Stimulated activated CD4-positive, alpha-beta T cell treated with anti-CD3 and anti-CD28 coated beads, Interleukin-2, amount 100 ng/mL, for 48 hours (primary cell): ENCODE measurements at places on chromosomes 12 and 14.
A peak's percentile ranks its signal among the peaks of the same experiment; 100 is the strongest.

GRCh38 chr12:6461401-6462233 lies 8.9 kb downstream of the VAMP1 start:
- DNase-seq = peak; percentile 68

- no peak for DNase-seq
Measured at GRCh38 chr12:11748903-11749302, 99.4 kb downstream of the ETV6 start.

DNA sequence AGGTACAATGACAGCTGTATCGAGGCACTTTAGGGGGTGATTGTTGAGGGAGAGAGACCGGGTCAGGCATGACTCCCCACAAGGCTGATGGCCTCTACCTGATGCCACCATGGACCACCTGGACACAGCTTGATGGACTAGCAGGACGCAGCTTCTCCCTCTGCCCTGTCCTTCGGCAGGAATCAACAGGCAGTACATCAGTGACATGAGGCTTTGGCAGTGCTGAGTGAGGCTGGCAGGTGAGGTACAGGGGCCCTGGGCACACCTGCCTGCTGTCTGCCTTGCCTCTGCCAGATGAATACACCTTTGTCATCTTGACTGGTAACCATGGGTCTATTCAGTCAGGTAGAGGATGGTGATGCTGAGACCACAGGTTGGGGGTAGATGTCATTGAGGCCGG lies 25.3 kb upstream of the ESRRB start:
- no peak for DNase-seq

GRCh38 chr14:81137316-81137715 lies 83.4 kb downstream of the GTF2A1 start:
- DNase-seq = no peak

DNA sequence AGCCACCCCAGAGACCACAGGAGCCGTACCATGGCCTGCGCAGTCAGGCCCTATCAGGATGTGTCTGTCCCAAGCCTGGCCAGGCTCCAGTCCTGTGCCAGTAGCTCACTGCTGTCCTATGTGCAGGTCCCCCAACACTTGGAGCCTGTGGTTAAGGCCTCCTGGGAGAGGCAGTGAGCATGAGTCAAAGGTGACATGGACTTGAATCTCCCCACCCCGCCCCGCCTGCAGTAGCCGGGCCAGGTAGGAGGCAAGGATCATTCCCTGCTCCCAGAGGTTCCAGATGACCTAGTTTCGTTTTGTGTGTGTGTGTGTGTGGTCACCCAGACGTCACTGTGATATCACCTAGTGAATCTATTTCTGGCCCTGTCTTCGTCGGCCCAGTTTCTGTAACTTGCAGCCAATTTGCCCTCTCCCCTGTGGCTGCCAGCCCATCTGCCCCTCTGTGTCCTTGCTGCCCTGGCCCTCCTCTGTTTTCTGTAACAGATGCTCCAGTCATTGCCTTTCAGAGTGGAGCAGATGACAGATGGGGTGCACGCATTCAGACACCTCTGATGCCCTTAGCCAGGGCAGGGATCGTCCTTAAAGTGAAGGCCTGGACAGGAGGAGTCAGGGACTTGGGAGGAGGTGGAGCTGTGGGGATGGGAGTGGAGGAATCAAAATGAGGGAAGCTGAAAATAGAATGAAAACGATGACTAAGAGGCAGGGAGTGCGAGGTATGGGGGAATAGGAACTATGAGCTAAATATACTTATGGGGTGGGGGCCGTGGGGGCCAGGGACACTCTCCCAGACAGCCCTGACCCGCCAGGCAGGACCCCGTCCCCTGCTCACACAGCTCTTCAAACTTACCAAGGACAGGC lies 37.4 kb downstream of the SLC6A12 start:
- no peak for DNase-seq

DNA sequence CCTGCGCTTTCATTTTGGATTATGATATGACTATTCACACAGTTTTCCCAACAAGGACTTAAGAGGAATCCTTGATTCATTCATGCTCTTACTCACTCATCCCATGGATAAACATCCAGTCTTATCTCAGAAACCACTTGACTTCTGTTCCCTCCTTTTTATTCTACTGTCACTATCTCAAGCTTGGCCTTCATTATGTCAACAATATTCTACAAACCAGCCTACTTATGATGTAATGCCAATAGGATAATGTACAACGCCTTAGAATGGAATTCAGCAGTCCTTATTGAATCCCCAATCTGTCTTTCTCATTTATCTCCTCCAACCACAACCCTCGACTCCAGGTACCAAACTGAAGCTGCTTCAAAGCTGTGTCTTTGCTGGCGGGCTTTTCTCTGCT lies 448.5 kb downstream of the PDZRN4 start:
- DNase-seq = no peak

GRCh38 chr12:4212845-4213244 lies 60.7 kb upstream of the CCND2 start:
- no peak for DNase-seq

DNA sequence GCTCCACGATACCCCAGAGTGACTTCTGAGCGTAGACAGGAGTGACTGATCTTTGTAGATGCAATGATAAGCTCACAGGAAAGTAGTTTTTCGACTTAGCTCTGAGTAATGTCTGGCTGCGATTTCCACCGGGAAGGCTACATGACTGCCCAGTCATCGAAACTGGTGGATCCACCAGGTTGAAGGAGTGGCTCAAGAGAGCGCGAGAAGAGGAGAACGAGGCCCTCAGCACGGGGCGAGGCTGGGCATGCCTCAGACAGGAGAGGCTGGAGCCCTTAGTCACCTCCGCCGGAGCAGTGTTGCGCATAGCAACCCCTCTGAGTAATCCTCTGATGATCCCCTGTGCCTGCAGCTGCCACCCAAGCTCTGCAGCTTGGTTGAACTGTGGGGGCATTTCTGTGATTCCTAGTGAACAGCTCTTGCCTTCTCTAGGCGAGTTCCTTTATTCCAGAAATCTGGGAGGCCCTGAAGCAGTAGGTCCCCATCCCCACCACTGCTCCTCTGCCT lies 25.6 kb downstream of the ELK3 start:
- DNase-seq = no peak

- no peak for DNase-seq
Measured at GRCh38 chr14:84882830-84883229, 647.1 kb upstream of the FLRT2 start.

DNA sequence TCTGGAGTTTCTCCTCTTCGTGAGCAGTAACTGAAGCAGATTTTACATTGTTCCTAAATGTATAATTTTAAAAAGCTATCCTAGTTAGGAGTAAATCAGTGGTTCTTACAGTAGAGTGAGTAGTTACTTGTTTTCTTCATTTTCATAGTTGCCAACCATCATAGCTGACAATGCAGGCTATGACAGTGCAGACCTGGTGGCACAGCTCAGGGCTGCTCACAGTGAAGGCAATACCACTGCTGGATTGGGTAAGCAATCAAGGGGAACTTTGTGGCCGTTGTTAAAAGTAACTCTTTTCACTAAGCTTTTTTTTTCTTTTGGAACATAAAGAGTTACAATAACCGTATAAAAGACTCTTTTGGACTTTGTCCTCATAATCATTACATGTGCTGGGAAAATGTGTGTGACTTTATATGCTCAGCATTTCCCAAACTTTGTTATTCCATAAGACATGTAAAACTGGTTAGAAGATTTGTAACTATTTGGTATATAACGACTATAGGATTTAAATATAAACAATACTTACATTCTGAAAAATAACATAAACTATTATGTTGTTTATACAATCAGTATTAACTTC lies 12.4 kb downstream of the LRRC10 start:
- no peak for DNase-seq

GRCh38 chr12:57124261-57124877 lies 3.9 kb upstream of the LRP1 start:
- DNase-seq = peak; percentile 80

GRCh38 chr14:95961481-95961880 lies 77.7 kb upstream of the C14orf132 start:
- DNase-seq = no peak

DNA sequence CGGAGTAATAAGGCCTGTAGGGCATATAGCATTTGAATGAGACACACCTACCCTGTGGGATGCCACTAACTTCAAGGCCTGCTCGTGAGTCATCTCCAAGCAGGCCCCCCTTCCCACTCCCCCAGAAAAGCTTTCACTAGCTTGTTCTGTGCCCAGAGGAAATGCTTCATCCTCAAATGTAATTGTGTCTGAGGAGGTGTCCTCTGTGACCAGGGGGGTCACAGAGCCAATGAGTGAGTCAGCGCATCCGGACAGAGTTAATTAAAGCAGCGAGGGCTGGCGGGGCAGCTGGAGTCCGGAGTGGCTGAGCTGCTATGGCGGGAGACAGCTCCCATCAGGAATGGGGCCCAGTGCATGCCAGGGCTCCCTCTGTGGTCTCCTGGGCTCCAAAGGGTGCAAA lies 27.0 kb upstream of the ESRRB start:
- no peak for DNase-seq

DNA sequence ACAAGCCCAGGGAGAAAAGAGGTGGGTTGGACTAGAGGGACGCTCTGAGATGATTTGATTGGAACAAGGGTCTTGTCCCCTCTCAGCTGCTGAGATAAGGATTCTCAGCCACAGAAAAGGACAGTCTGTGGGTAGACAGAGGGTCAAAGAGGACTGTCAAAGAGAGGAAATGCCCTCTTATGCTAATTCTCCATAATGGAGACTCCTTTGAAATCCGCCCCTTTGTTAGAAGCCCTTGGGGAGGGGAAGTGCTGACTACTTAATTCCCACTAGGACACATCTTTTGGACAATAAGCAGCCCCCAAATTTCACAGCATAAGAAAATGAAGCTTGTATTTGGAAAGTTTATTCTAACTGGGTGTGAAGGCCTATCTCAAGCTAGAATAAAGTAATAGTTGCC lies 176.6 kb downstream of the KTN1 start:
- DNase-seq = no peak

DNA sequence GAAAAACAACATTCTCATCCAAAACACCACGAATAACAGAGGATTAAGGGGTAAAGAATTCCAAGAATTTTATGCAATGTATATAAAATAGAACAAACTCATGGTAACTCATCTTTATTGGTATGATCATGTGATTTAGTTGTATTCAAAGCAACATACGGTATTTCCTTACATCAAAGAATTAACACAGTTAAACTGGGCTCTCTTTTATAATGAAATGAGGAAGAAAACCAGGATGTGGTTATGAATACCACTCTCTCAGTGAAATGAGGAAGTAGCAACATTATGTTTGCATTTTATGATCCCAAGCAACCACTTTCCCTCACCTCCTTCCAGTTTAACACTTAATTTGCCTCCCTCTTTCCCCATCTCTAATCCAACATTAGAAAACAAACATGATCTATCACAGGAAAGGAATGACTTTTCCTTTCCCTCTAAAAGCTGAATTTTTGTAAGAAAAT lies 22.9 kb downstream of the SPTLC2 start:
- DNase-seq = no peak

GRCh38 chr12:18658829-18659228 lies 79.0 kb downstream of the PLCZ1 start:
- no peak for DNase-seq

DNA sequence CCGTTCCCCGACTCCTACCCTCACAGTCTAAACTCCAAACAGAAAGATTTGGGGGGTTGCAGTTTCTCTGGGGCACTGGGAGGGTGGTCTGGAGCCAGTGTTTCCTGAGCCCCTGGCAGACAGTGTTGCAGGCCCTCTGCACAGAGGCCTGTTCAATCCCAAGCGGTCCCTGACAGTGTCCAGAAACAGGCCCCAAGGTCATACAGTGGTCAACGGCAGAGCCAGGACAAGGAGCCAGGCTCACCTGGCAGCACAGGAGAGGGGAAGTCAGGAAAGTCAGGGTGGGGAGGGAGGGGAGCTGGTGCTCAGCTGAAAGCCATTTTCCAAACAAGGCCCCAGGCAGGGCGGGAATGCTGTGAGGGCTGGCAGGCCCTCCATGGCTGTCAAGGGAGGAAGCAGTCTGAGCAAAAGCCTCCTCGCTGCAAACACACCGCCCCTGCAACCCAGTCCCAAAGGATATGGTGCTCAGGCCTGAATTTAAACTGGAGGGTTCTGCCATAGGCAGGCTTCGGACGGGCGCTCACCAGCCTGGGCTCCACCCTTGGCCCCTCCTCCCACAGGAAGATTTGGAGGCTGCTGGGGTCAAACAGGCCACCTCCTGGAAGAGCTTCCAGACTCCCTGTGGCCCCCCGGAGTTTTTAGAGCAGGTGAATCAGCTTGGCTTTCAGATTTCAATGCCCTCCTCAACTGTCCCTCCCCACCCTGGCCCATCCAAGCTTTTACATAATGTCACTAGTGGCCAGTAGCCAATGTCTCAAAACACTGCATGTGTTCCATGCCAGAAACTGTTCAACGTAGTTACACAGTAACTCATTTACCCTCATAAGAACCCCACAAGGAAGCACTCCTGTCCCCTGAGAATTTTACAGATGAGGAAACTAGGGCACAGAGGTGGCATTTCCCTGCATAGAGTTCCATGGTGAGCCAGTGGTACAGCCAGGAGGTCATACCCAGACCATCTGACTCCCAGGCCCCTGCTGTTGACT lies 41.5 kb downstream of the CHGA start:
- DNase-seq = no peak

GRCh38 chr12:69290545-69291277 lies 51.3 kb downstream of the CPSF6 start:
- DNase-seq = peak; percentile 79

DNA sequence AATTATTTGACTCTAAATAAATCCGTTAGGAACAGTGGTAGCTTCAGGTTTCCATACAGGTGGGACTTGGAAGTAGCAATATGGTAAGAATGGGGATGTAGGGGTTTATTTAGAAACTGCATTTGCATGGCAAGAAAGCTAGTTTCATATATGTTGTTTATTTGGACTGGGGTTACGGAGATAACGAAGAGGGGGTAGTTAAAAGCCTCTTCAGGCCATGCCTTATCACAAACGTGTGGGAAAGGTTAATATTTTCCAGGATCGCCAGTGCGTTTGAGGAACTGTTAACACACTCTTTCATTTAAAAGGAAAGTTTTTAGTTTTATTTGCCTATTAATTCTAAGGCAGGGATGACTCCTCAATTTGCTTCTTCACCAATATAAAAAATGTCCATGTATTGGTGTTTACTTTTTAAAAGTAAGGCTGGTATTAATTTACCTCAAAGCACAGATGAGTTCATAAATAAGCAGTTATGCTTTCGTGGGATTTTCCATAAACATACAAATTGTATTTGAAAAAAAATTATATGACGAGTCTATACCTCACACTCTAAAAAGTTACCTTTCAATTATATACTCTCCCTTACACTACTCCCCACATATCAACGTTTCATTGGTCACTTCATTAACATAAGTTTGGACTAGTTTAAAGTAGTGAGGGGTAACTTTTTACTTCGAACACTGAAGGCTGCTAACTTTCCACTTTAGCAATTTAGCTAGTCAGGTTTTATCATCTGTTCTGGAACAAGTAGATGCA lies 814 bp downstream of the RAB2B start:
- DNase-seq = no peak

- no peak for DNase-seq
Measured at GRCh38 chr12:62191491-62192179, 68.6 kb upstream of the USP15 start.
